ENCODE measurements at places on chromosomes 5 and 9.

GRCh38 chr5:147963948-147964693 is 57.8 kb upstream of the C5orf46 start:
- DNase-seq = peak; percentile 77

GRCh38 chr5:5623397-5623796 is 200.9 kb downstream of the ICE1 start:
- DNase-seq = no peak

DNA sequence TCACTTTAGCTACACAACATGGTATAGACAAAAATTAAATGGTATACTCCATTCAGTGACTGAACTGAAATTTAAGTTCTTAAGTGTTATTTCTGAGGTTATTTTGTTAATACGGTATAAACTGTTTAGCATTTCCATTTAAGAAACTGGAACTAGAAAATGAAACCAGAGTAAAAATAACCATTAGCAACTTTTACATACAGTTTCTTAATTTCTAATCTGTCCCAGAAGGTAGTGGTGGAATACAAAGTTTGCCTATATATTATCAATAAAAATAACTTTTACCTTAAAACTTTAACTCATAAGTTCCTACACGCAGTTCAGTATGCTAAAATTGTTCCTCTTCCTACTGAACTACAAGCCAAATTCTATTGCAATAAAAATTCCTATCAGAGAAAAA is 10.3 kb downstream of the GOLPH3 start:
- no peak for DNase-seq

GRCh38 chr9:127999461-127999860 is 18.7 kb upstream of the EEIG1 start:
- DNase-seq = no peak

- no peak for DNase-seq
Observed at GRCh38 chr9:88748566-88749261, 213.7 kb downstream of the NXNL2 start.

DNA sequence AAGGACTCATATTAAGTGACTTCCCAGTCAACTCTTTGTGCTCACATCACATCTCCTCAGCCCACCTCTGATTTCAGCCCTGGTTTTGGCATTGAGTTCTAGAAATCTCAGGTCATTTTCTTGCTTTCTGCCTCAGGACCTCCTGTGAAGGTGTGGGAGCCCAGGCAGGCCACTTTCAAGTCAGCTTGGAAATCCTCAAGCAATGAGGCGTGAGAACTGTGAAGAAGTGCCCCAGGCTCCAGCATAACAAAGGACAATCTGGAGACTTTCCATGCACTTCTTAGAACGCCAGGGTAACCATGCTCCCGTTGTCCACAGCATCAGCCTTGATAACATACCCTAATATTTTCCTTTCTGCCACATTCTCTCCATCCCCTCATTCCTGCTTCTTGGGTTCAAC is 131.2 kb upstream of the MAP3K1 start:
- DNase-seq = no peak

- no peak for DNase-seq
Observed at GRCh38 chr5:2797160-2797559, 45.7 kb upstream of the IRX2 start.

DNA sequence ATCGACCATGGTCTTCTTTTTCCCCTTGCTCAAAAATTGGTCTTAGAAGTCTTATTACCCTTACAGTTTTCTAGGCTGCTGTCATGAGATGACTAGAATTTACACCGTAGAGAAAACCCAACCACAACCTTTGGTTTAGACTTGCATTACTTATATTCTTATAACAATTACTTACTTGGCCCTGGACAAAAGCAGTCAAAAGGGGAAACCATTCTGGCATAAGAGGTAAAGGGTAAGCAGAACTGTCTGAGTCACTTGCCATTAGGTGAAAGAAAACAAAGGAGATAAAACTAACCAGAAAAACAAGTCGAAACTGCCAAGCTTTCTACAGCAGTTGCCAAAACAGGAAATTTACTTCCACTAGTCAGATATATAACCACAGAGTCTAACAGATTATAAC is 17.9 kb downstream of the TMEM245 start:
- DNase-seq = peak; percentile 72

DNA sequence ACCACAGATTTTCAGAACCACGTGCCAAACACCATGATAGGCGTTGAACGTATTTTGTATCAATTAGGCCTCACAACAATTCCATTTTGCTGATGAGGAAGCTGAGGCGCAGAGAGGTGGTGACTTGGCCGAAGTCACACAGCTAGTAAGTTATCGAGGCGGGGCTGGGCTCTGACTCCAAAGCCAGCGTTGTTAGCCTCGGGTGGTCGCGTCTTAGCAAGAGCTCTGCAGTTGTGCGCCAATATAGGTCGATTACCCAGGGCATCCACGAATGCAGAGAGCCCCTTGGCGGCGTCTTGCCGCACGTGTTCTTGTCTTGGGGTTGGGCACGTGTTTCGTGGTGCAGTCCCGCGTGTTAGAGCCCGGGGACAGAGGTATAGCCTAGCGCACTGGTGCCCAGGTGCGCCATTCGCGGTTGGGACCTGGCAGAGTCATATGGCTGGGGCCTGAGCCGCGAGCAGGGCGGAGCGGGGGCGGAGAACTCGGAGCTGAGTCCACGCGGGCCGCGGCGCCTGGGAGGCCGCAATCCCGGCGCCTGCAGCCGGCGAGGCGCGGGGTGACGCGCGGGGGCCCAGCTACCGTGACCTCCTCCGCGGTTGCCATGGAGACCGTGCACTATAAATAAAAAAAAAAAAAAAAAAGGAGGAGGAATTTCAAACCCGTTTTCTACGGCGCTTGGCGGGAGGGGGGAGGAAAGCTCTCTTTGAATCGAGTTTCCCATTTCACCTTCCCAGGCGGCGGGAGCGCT is 62.3 kb downstream of the CXXC5 start:
- DNase-seq = peak; percentile 68

Measured in hematopoietic multipotent progenitor cell treated with erythropoietin and hydrocortisone succinate and interleukin-3 and kit ligand, for 4 days (in vitro differentiated cells).